ENCODE measurements at places on chromosomes 6 and 20.
A peak's percentile ranks its signal among the peaks of the same experiment; 100 is the strongest.

DNA sequence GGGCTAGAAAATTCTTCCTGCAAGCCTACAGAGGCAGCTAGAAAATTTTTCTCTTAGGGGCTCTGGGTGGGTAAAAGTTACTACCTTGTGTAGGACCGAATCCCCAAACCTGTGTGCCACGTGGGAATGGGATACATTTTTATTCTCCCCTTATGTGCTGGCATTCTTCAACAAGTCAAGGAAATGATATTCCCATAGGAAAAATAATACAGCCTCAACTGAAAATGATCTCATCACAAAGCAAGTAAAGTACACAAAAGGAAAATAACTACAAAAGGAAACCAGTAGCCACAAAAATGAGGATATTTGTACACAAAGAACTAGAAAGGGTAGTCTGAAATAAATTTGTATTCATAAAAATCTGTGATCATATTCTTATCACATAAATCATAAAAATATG is 298.1 kb downstream of the LAMA2 start:
- no peak for DNase-seq

DNA sequence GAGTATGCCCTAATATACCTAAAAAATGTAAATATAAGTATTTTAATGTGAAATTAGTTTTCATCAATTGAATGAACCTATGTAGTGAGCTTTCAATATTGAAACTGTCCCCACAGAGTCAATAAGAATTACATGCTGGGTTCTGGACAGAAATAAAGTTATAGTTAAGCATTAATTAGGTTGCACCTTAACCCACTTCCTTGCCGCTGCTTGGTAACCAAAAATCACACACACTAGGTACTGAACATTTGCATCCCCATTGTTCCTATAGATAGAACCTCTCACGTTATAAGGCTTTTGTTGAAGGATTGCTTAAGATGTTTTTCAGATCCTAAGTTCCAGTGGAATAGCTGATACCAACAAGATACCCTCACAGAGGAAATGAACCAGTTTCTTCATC is 237.1 kb upstream of the OPRM1 start:
- no peak for DNase-seq

DNA sequence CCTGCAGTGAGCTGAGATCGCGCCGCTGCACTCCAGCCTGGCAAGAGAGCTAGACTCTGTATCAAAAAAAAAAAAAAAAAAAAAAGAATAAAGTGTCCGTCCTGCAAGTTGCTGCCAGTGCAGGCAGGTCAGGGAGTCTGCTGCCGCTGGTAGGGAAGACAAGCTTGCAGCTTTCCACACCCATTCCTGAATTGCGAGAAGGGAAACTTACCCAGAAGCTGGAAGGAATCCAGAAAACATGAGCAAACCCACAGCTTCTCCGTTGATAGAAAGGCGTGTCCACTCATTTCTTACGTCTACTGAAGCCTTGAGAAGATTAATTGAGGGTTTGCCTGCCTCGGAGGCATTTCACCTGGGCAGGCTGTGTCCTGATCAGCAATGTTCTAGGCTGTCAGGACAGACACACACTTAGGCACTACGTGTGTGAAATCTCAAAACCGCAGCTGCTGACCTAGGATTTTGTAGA is 61.6 kb upstream of the DSP start:
- DNase-seq = peak; percentile 77

DNA sequence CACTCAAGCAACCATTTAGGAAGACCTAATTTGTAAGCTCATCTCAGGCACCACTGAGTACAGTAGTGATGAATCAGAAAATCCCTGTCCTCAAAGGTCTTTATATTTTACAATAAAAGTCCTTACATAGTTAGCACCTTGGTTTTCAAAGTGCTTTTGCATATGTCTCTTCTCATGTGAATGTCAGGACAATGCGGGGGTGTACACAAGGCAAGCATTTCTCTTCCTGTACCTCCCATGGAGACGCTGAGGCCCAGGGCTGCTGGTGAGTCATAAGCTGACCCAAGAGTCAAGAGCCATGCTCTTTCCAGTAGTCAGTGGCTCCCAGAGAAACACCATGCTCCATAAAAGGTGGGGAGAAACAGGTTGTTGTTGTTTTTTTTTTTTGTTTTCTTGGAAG is 174.0 kb downstream of the GJA10 start:
- peak; percentile 40 for DNase-seq

- DNase-seq = no peak
Measured at GRCh38 chr6:13370623-13371022, 42.3 kb upstream of the TBC1D7 start.

DNA sequence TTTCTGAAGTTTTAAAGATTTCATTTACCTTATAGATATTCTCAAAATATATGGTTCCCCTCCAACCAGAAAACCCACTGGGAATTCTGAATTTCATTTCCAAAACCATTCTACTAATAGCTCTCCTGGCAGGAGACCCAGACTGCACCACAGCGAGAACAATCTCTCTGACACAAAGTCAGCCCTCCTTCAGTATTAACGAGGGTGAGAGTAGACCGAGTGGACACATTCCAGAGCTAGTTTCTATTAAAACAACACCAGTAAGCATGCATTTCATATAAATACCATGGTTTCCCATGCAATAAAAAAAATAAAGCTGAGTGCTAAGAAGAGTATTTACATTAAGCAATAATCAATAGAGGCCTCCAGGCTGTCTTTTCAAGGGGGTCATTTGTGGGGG is 899.6 kb upstream of the SLC35B3 start:
- no peak for DNase-seq

DNA sequence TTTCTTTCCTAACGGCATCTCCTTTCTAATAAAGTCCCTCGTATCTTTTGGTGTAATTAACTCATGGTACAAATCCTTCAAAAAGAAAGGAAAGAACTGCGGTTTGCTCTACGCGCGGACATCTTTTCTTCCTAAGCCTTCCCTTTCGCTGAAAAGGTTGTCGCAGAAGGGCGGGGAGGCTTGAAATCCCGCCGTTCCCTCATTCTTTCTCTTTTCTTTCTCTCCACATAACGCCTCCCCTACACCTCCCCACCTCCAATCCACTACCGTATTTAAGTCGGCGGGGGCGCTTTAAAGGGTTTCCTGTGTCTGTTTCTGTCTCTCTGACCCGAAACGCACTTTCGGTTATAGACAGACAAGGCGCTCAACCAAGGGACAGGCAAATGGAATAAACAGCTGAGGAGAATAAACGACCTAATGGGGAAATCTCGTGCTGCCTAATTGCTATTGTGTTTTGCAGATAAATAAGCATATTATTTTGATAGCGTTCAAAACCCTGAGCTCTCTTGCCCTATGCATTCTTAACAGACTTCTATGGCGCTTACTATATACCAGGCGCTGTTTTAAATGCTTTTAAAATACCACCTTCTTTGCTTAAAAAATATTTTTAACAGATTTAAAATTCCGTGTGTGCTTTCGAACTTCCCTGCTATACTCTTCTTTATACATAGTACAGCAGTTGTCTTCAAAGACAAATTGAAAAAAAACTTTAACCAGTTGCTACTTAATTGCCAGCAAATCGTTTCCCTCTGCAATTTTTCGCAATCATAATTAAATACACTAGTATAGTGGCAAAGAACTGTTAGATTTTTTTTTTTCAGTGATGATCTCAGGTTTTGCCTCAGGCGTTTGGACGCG is 2.5 kb upstream of the HEY2 start:
- peak; percentile 15 for DNase-seq

DNA sequence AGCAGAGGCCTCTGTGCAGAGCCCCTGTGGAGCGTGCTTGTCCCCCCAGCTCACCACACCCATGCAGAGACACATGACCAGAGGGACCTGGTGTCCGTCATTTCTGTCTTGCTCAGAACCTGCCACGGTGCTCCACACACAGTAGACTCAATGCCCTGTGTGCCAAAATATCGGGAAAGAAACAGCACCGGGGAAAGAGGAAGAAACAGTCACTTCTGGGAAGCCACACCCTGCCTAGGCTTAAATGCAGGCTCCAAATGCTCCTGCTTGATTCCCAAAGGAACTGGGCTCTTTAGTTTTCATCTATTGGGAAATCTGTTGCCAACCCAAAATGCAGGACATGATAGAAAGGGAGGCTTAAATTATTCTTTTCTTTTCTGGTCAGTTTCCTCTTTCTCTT is 503.9 kb downstream of the CD83 start:
- peak; percentile 8 for DNase-seq

DNA sequence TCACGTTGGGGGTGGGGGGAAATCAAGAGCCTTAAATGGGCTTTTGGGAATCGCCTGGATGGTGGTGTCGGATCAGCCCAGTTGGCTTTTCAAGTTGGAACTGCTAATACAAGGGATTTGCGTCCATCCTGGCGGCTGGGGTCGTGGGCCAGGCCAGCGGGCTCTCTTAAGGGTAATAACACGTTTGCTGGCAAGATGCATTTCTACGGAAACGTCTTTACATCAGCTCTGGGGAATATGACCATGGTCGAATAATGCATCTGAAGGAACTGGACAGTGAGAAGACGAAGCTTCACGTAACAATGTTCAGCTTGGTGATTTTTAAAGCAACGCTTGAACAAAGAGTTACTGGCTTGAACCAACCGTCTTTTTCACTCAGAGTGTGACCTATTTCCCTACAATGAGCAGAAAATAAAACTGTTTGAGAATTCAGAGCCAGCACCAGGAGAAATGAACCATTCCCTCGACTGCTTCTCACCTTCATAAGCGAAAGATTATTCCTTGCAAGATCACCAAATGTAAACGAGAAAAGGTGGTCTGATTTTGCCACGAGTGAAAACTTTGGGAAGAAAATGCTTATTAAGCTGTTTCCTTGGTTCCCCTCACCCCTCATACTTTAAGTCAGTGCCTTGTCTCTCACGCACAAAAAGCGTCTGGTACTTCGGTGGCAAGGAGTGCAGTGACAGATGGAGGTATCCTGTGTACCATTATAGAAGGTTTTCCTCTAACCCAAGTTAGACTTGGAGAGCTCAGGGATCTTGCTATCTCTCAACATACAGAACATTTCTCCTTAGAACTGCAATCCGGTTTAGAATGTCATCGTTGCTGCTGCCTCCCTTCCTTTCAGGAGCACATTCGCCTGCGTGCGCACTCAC is 1.4 kb upstream of the MARCKS start:
- peak; percentile 59 for DNase-seq

- no peak for DNase-seq
Measured at GRCh38 chr6:20870021-20870420, 335.8 kb downstream of the CDKAL1 start.

GRCh38 chr20:43669332-43669731 is 2.4 kb downstream of the MYBL2 start:
- DNase-seq = peak; percentile 13

- no peak for DNase-seq
Measured at GRCh38 chr6:150713931-150714330, 114.2 kb downstream of the PLEKHG1 start.

- no peak for DNase-seq
Measured at GRCh38 chr6:24901698-24902328, 33.9 kb downstream of the RIPOR2 start.
